Natural killer cell (primary cell): ENCODE measurements at places on chromosomes 3 and 15.

DNA sequence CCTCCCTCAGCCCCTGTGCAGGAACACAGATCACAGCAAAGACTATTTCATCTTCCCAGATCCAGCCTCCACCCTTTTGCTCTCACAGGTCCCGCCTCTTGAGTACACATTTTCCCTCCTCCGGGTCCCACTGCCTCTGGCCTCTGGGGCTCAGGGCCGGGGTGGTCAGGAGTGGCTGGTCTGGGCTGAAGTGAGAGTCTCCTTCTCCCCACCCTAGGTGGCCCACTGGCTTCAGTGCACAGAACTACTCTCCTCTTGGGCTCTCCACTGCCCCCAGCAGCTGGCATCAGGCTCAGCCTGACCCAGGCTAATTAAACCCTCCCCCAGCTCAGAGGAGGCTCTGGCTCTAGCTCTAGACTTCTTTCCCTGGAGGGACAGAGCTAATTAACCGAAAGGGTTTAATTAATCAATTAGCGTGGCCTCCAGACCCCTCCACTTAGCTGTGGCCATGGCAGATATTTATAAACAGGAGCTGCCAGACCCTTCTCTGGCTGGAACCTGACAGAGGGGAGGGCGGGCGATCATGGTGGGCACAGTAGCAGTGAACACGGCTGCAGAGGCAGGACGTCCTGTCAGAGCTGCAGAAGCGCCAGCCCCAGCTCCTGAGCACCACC, 15.1 kb downstream of the DUSP7 start:
- H3K27me3 ChIP-seq: no peaks in the 10 kb centered on the region
- H3K4me3 ChIP-seq: no peak overlapping the region
- no peaks in the 10 kb centered on the region for H3K4me1 ChIP-seq
- DNase-seq: no peak
- H3K36me3 ChIP-seq: no peaks in the 10 kb centered on the region

DNA sequence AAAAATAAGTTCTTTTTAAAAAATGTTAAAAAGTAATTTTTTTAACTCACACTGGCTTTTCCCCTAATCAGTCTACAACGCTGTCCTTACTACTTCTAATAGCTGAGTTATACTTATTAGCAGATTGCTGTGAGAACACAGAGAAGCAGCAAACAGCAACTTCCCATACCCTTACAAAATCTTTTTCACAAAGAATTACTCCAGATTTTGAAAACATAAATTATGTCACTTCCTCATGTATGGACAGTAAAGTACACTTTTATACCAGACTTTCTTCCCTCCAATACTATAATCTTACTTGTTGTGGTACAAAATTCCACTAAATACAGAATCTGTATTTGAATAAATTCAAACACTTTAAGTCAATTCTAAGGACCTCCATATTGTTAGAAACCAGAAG, 2.1 kb downstream of the PHC3 start:
- DNase-seq: no peak
- H3K36me3 ChIP-seq: peaks cover 31% of the 10 kb centered on the region
- peaks cover 26% of the 10 kb centered on the region for H3K4me1 ChIP-seq
- H3K27ac ChIP-seq: peak overlapping the region; percentile 97
- H3K27me3 ChIP-seq: no peaks in the 10 kb centered on the region
- no peak overlapping the region for H3K4me3 ChIP-seq

GRCh38 chr3:22980346-22980745, 222.8 kb upstream of the UBE2E2 start:
- no peaks in the 10 kb centered on the region for H3K4me1 ChIP-seq
- H3K36me3 ChIP-seq: no peaks in the 10 kb centered on the region
- H3K27me3 ChIP-seq: no peaks in the 10 kb centered on the region

- no peaks in the 10 kb centered on the region for H3K27me3 ChIP-seq
- no peaks in the 10 kb centered on the region for H3K4me1 ChIP-seq
- no peaks in the 10 kb centered on the region for H3K36me3 ChIP-seq
- no peak overlapping the region for H3K27ac ChIP-seq
- H3K4me3 ChIP-seq: no peak overlapping the region
Observed at GRCh38 chr3:17755836-17756235, 13.4 kb upstream of the TBC1D5 start.

DNA sequence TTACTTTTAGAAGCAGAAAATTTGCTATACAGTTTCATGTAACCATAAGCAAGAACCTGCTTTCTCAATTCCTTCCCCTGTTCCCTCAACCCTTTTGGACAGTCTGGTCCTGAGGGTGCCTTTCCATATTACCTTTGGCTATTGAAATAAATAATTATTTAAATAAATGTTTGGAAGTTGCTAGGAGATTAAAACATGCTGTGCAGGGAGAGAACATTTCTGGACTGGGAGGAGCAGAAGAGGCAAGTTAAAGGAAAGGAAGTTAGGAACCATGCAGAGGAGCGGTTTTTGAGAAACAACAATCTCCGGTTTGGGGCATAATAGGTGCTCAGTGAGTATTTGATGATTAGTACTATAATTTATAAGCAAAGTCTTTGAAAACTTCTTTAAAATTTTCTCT, 41.8 kb downstream of the ZNF609 start:
- peaks cover 13% of the 10 kb centered on the region for H3K4me1 ChIP-seq
- no peak overlapping the region for H3K4me3 ChIP-seq
- H3K27me3 ChIP-seq: no peaks in the 10 kb centered on the region
- peaks cover 19% of the 10 kb centered on the region for H3K36me3 ChIP-seq
- no peak overlapping the region for H3K27ac ChIP-seq

DNA sequence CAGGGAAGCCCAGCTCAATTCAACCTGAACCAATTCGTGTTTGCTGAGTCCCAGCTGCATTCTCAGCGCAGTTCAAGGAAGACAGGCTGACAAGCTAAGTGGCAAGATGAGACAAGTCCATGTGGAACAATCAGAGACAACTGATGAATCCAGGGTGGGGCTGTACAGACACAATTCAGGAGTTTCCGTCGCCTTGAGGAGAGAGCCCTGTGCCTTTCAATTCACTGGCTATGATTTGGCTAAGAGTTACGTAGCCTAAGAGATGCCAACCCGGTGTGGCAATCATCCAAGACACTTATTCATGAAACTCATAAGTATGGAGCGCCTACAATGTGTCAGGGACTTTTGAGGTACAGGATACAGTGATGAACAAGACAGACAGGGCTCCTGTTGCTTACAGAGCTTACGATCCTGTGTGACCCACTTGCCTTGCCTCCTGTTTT, 15.5 kb upstream of the ZBED2 start:
- peak; percentile 62 for DNase-seq
- no peaks in the 10 kb centered on the region for H3K27me3 ChIP-seq
- no peak overlapping the region for H3K4me3 ChIP-seq

DNA sequence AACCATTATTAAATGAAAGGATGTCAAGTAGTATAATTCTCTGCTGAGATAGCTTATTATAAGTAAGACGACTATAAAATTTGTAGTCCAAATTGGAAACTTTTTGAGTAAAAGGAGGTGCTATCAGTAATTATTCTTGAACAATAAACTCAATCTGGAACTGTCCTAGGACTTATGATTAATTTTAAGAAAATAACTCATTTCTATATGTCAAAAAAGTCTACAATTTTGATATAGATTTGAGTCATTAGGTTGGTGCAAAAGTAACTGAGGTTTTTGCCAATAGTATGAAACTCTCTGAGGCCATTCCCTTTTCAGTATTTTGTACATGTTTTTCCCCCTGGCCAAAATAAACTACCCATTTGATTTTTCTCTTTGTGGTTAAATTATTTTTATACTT, 41.0 kb downstream of the LEKR1 start:
- no peak overlapping the region for H3K27ac ChIP-seq
- DNase-seq: no peak
- no peaks in the 10 kb centered on the region for H3K36me3 ChIP-seq
- H3K27me3 ChIP-seq: no peaks in the 10 kb centered on the region
- H3K4me3 ChIP-seq: no peak overlapping the region

DNA sequence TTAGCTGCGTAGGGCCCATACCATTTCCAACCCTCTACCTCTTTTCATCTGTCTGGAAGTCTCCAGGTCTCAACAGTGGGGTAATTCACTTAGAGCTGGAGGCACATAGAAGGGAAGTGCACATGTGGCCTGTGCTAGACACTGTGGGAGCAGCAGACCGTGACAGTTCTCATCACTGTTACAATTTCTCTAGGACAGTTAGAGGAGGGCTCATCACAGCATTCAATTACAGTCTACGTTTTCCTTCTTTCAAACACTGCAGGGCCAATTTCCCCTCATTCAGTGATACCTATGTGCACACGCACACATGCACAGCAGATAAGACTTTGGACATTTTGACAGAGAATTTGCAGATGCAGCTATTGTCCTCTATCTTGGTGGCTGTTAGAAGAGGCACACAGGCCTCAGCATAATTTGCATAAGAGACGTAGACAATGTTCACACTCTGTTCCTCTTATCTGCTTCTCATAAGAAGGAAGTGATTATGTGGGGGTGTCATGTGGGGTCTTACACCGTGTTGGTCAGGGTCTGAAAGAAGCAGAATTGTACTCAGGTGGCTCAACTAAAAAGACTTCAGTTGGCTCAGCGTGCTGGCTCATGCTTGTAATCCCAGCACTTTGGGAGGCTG, 12.6 kb upstream of the HRG start:
- H3K4me1 ChIP-seq: no peaks in the 10 kb centered on the region
- H3K27me3 ChIP-seq: no peaks in the 10 kb centered on the region
- DNase-seq: no peak
- H3K27ac ChIP-seq: no peak overlapping the region
- no peak overlapping the region for H3K4me3 ChIP-seq

- no peaks in the 10 kb centered on the region for H3K27me3 ChIP-seq
- no peak for DNase-seq
- H3K27ac ChIP-seq: no peak overlapping the region
- no peaks in the 10 kb centered on the region for H3K36me3 ChIP-seq
- H3K4me1 ChIP-seq: peaks cover 8% of the 10 kb centered on the region
Observed at GRCh38 chr15:63079947-63080626, 37.5 kb downstream of the TPM1 start.

GRCh38 chr15:28125673-28126651, 26.8 kb upstream of the OCA2 start:
- H3K4me1 ChIP-seq: no peaks in the 10 kb centered on the region
- H3K36me3 ChIP-seq: peaks cover 8% of the 10 kb centered on the region
- H3K27me3 ChIP-seq: no peaks in the 10 kb centered on the region

- no peaks in the 10 kb centered on the region for H3K4me1 ChIP-seq
- H3K4me3 ChIP-seq: no peak overlapping the region
- DNase-seq: no peak
- no peak overlapping the region for H3K27ac ChIP-seq
Observed at GRCh38 chr3:127120851-127121647, 71.9 kb upstream of the PRR23E start.

GRCh38 chr3:193693774-193694173, 100.8 kb downstream of the OPA1 start:
- H3K36me3 ChIP-seq: peaks cover 30% of the 10 kb centered on the region
- H3K4me1 ChIP-seq: no peaks in the 10 kb centered on the region
- H3K27ac ChIP-seq: no peak overlapping the region
- no peaks in the 10 kb centered on the region for H3K27me3 ChIP-seq

DNA sequence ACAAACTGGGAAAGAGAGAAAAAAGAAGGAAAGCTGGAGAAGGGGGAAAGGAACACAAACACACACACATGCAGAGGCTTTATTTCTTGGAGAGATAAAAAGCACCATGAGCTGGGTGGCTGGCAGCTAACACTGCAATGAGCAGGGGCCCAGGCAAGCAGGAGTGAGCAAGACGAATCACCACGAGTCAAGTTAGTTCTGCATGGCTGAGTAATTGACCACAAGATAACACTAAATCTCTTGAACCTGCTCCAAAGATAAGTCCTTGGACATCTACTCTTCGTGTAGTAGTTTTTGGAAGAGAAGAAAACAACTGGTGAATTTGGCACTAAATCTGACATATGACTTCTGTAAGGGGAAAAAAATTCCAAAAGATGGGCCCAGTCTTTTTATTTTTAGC, 100.9 kb downstream of the MYO5A start:
- no peak overlapping the region for H3K4me3 ChIP-seq
- H3K27me3 ChIP-seq: no peaks in the 10 kb centered on the region
- peaks cover 13% of the 10 kb centered on the region for H3K36me3 ChIP-seq
- no peak overlapping the region for H3K27ac ChIP-seq
- no peak for DNase-seq

- no peak overlapping the region for H3K27ac ChIP-seq
- H3K36me3 ChIP-seq: no peaks in the 10 kb centered on the region
- no peaks in the 10 kb centered on the region for H3K27me3 ChIP-seq
- DNase-seq: no peak
- no peak overlapping the region for H3K4me3 ChIP-seq
- peaks cover 7% of the 10 kb centered on the region for H3K4me1 ChIP-seq
Observed at GRCh38 chr3:59754456-59755129, 704.8 kb upstream of the CFAP20DC start.

DNA sequence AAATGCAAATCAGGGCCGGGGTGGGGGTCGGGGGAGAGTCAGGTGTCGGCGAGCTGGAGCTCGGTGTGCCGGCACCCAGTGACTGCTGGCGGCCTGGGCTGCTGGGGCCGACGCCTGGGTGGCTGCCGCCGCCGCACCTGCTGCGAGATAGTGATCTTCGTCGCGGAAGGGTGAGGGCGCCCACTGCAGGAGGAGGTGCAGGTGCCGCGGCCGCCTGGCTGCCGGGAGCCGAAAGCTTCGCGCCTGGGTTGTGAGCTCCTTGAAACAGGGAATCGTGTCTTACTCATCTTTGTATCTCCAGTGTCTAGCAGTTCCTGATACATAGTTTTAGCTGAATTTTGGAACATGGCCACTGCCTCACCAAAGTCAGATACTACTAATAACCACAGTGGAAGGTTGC, 64.0 kb upstream of the CPOX start:
- H3K36me3 ChIP-seq: no peaks in the 10 kb centered on the region
- no peaks in the 10 kb centered on the region for H3K4me1 ChIP-seq
- no peak overlapping the region for H3K27ac ChIP-seq
- H3K4me3 ChIP-seq: no peak overlapping the region

- no peaks in the 10 kb centered on the region for H3K4me1 ChIP-seq
- no peaks in the 10 kb centered on the region for H3K27me3 ChIP-seq
- no peak for DNase-seq
Observed at GRCh38 chr3:66539466-66539989, 38.7 kb upstream of the LRIG1 start.

DNA sequence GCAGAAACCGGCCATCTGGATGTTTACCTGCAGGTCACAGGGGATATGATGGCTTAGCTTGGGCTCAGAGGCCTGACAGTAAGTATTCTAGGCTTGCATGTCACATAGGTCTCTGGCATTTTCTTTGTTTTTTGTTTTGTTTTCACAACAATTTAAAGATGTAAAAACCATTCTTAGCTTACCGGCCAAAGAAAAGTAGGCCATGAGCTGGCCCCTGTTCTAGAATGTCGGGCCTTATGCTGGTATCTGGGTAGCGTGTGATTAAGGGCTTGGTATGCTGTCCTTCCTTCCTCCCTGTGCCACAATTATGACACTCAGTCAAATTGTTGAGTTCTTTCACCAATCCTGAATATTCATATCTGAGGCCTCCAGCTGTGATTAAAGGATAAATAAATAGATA, 40.2 kb downstream of the C3orf85 start:
- H3K4me3 ChIP-seq: no peak overlapping the region
- H3K27ac ChIP-seq: no peak overlapping the region
- H3K27me3 ChIP-seq: no peaks in the 10 kb centered on the region
